Bronchial epithelial cell (primary cell): ENCODE measurements at places on chromosomes 3 and 15.
A peak's percentile ranks its signal among the peaks of the same experiment; 100 is the strongest.

DNA sequence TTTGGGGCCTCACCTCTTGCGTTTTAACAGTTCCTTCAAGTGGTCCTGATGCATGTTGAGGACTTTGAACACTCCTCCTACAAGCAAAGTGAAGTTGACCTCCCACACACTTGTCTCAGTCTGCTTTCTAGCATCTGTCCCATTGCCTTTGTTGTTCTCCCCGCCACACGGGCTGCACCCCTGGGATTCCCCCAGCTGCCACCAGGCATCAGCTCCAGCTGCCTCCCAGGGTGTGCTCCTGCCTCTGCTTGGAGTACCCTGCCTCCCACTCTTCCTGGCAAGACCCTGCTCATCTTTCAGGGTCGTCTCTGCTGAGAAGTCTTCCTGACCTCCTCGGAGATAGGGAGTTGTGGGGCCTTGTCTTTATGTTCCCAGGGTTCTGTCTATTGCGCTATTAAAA is 52.2 kb downstream of the IGF1R start:
- no peak for DNase-seq

DNA sequence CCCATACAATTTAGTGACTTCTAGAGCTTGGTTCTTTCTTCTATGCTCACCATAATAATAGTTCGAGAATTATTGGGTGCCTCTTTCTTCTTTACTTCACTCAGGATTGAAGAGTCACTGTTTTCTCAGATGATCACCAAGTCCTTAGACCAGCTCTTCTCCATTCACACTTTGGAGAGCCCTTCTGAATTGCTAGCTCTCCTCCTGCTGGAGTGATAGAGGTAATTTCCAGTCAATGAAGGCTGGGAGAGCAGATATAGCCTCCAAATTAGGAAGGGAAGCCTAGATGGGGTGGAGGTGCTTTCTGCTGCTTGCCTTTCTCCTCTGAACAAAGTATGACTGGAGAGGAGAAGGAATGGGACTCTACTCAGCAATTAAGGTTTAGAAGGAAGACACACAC is 10.7 kb upstream of the BBX start:
- DNase-seq: no peak

DNA sequence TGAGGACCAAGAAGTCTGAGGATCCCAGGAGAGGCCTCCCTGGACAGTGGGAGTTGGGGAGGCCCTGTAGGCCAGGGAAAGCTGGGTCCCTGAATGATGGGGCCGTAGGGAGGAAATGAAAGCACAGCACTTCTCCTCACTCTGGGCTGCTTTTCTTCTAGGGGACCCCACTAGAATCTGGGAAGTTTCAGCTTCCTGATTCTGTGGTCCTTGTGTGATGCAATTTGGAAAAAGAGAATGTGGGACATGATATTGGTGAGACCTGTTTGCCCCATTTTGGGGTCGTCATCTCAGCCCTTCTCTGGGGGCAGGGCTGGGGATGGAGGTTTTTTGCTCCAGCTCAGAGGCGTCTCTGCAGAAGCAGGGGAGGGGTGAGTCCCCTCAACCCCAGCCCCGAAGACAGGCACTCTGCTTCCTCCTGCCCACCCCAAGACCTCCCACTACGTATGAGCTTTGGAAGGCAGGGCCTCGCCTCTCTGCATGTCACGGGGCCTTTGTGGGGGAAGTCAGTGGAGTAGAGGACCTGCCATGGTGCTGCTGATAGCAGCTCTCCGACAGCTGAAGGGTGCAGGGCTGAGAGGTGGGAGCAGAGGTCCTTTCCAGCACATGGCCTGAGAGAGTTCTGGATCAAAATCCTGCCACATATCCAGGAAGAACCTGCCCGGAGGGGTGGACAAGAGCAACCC is 1.5 kb upstream of the SNX22 start:
- no peak for DNase-seq

DNA sequence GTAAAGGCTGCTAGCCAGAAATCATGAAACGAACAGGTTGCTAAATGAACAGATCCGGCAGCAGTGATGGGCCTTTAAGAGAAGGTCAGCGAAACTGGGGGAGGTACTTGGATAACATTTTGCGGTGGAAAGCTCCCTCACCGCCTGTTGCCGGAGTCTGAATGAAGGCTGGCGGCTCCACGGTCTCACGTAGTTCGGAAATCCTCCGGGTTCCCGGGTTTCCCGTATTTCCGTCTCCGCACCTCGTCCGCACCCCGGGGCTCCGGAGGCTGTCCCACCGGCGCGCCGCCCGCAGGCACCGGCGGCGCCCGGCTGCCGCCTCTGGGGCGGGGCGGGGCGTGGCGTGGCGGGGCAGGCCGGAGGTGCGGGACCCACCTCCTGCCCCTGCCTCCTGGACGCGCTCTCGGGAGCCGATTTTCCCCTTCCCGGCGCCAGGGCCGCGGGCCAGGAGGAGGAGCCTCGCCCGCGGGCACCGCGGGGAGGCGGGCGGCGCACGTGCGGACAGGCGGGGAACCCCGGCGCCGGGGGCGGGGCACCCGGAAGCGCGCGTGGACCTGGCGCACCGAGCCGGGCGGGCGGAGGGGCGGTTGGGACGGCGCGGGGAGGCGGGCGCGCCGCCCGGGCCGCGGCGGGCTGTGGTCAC is at the start of gene ZDHHC23:
TSS of gene ZDHHC23 (plus strand) at position 642 of the 643 bp plus-strand sequence. CDS start 790 bp downstream, outside the sequence.
- DNase-seq: peak; percentile 37

DNA sequence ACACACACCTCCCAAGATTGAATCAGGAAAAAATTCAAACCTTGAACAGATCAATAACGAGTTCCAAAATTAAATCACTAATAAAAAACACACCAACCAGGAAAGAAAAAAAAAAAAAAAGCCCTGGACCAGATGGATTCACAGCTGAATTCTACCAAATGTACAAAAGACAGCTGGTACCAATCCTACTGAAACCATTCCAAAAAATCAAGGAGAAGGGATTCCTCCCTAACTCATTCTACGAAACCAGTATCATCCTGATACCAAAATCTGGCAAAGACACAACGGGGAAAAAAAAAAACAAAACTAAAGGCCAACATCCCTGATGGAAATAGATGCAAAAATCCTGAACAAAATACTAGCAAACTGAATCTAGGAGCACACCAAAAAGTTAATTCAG is 54.4 kb upstream of the SLC12A8 start:
- no peak for DNase-seq

- DNase-seq: no peak
Observed at GRCh38 chr3:183725387-183725786, 27.8 kb downstream of the YEATS2 start.

- peak; percentile 60 for DNase-seq
Observed at GRCh38 chr3:60064210-60065178, 1014.7 kb upstream of the CFAP20DC start.

- no peak for DNase-seq
Observed at GRCh38 chr3:52721002-52721729, 15.3 kb downstream of the SPCS1 start.

- DNase-seq: peak; percentile 27
Observed at GRCh38 chr15:76996526-76997401, 1.8 kb downstream of the PSTPIP1 start.

- peak; percentile 28 for DNase-seq
Observed at GRCh38 chr15:85646538-85647091, 148.1 kb downstream of the KLHL25 start.

DNA sequence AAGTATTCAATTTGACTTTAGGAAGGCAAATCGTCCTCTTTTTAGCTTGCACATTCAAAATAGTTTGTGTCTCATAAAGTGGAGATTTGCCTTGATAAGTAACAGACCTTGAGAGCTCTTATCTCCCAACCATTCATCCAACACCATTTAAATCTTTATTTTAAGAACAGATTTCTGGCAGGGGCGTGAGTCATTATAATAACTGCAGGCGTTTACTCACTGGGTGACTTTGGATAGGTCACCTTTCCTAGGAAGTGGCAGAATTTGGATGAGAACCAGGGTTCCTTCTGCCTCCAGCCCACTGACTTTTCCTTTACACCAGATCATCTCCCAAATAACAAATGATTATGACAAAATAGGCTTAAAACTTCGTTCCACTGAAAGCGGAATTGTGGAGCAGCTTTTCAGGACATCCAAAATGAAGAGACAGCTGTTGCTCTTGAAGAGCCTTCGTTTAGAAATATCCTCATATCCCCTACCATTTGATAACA is 5.0 kb downstream of the LMCD1 start:
- peak; percentile 53 for DNase-seq
